Small intestine (tissue), 16 donors: ENCODE measurements at places on chromosomes 2 and 18. TPM values are rescaled to one million over a fixed set of nuclear protein-coding genes. Genes with fewer than 3 reads are reported as not detected.

CCDC121 gene
- 4.8 TPM for polyA plus RNA-seq

DNA sequence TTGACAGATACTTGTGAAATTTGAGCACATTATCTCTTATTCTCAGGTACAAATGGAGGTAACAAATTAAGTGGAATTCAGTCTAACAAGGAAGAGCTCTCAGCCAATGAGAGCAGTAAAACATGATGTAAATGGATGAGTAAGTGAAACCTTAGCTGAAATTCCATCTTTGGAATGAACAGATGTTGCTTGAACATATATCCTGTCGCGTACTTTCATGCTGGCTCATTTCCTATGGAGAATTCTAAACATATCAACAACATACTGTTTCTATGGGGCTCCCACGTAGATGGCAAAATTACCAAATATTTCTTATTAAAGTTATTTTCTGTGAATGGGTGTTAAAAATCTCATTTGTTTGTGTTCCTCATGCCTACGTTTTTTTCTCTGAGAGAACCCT, 256.3 kb upstream of the LINC00305 start:
- H3K27ac ChIP-seq, result no peak overlapping the region
- H3K27me3 ChIP-seq, result no peaks in the 10 kb centered on the region
- no peaks in the 10 kb centered on the region for H3K4me1 ChIP-seq
- H3K36me3 ChIP-seq, result no peaks in the 10 kb centered on the region
- H3K4me3 ChIP-seq, result no peak overlapping the region
- no peak for DNase-seq

GRCh38 chr2:33083699-33084387, 137.1 kb downstream of the LTBP1 start:
- H3K36me3 ChIP-seq, result no peaks in the 10 kb centered on the region
- DNase-seq, result no peak
- H3K4me1 ChIP-seq, result peaks cover 8% of the 10 kb centered on the region
- H3K27me3 ChIP-seq, result no peaks in the 10 kb centered on the region
- no peak overlapping the region for H3K4me3 ChIP-seq

DNA sequence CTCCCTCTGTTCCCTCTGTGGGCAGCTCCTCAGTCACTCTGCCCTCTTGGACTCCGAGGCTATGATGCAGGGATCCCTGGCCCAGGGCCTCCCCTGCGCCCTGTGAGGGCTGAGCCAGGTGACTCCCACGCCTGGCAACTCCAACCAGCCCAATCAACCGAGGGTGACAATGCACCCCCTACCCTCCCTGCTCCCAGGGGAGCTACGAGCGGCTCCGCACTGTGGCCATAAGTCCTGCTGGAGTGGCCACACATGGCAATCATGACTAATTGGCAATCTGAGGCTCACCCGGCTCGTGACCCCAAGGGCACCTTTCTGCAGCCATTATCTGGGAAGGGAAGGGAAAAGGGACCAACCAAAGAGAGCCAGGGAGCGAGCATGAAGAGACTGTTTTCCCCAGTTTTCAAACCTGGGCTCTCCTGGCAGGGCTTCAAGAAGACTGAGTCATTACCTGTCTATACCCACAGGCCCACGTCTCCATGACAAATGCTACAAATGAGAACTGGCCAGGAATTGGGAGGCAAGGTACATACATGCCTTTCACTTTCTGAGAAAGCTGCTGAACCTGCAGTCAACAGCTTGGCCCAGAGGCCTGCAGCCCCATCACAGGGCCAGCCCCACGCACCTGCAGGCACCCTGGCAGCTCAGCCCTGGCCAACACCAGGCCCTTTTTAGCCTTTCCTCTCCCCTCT, 45.1 kb downstream of the RPL31 start:
- no peak overlapping the region for H3K4me3 ChIP-seq
- no peak overlapping the region for H3K27ac ChIP-seq
- peaks cover 33% of the 10 kb centered on the region for H3K36me3 ChIP-seq
- H3K27me3 ChIP-seq, result no peaks in the 10 kb centered on the region
- DNase-seq, result no peak

- no peak overlapping the region for H3K27ac ChIP-seq
- no peaks in the 10 kb centered on the region for H3K36me3 ChIP-seq
- H3K4me3 ChIP-seq, result no peak overlapping the region
- no peaks in the 10 kb centered on the region for H3K27me3 ChIP-seq
- DNase-seq, result peak; percentile 24
Measured at GRCh38 chr18:55405893-55406406, 182.0 kb downstream of the TCF4 start.

SKA1 gene
- polyA plus RNA-seq, result 0.67 TPM

GRCh38 chr2:20352230-20352578, 1.6 kb upstream of the PUM2 start:
- H3K27ac ChIP-seq, result peak overlapping the region; percentile 92
- H3K4me1 ChIP-seq, result peaks cover 33% of the 10 kb centered on the region
- no peak for DNase-seq
- no peaks in the 10 kb centered on the region for H3K36me3 ChIP-seq
- H3K27me3 ChIP-seq, result no peaks in the 10 kb centered on the region

DNA sequence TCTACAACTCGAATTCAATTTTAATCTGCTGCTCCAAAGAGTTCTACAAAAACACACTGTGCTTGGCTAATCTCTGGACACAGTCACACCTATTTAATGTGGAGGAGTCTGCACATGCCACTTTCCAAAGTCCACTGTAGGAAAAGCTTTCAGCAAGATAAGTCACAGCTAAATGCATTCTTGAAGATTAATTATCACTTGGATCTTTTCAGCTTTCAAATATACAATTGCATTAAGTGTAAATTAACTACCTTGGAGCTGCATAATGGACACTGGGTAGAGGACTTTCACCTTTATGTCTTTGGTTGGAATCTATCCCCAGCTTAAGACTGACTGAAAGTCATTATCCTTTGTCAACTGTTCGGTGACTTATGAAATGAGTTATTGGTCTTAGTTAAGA, 565.1 kb downstream of the PIK3C3 start:
- no peaks in the 10 kb centered on the region for H3K27me3 ChIP-seq
- no peak overlapping the region for H3K4me3 ChIP-seq
- H3K27ac ChIP-seq, result no peak overlapping the region
- peak; percentile 94 for DNase-seq
- no peaks in the 10 kb centered on the region for H3K36me3 ChIP-seq
- H3K4me1 ChIP-seq, result no peaks in the 10 kb centered on the region

ZNF407 gene
- 2.7 TPM for polyA plus RNA-seq

- H3K4me1 ChIP-seq, result no peaks in the 10 kb centered on the region
- peaks cover 2% of the 10 kb centered on the region for H3K36me3 ChIP-seq
- H3K27ac ChIP-seq, result no peak overlapping the region
- DNase-seq, result peak; percentile 31
Measured at GRCh38 chr18:5556310-5556974, 12.6 kb upstream of the EPB41L3 start.

STRN gene
- 6.7 TPM for polyA plus RNA-seq

DNA sequence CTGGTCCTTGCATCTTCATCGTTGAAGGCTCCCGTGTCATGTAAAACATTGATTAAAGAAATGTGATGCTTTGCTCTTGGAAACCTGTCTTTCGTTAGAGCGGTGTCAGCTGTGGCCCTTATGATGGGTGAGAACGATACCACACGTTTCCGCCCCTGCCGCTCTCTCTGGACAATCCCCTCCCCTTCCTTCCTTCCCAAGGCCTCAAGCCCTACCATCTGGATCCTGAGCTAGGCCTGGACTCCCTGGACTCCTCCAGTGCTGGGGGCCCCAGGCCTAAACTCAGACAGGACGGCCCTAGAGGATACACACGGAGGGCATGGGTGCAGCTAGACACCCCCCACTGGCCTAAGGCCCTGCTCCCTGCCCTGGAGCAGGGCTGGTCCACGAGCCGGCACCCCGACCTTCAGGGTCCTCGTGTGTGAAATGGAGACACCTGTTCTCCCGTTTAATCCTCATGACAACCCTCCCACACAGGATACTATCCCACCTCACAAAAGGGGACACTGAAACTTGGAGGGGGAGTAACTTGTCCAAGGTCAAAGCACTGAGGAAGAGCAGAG, 13.2 kb downstream of the BIN1 start:
- H3K4me3 ChIP-seq, result no peak overlapping the region
- no peak for DNase-seq
- H3K36me3 ChIP-seq, result no peaks in the 10 kb centered on the region
- H3K27me3 ChIP-seq, result no peaks in the 10 kb centered on the region

IL36B gene
- polyA plus RNA-seq, result not detected

RAB27B gene
- 7.5 TPM for polyA plus RNA-seq

DNA sequence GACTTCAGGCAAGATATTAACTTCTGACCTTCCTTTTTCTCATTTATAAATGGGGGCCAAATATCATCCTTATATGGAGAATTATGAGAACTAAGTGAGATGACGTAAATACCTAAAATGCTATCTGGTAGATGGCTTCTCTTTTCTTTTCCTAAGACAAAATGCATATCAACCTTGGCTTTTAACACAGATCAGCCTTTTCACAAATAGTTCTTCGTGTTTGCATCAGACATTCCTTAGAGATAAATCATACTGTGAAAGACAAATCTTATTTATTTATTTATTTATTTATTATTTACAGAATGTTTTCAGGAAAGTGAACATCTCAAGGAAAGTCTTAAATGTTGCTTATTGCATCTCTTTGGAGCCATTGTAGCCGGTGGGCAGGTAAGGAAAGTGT, 62.8 kb downstream of the NBEAL1 start:
- DNase-seq, result no peak
- peaks cover 3% of the 10 kb centered on the region for H3K36me3 ChIP-seq
- no peak overlapping the region for H3K4me3 ChIP-seq
- no peaks in the 10 kb centered on the region for H3K27me3 ChIP-seq
- peaks cover 5% of the 10 kb centered on the region for H3K4me1 ChIP-seq
- H3K27ac ChIP-seq, result no peak overlapping the region

STPG4 gene
- not detected for polyA plus RNA-seq

GRCh38 chr2:205869439-205869838, 187.1 kb downstream of the NRP2 start:
- no peaks in the 10 kb centered on the region for H3K27me3 ChIP-seq
- no peaks in the 10 kb centered on the region for H3K4me1 ChIP-seq
- DNase-seq, result no peak
- H3K4me3 ChIP-seq, result no peak overlapping the region
- no peak overlapping the region for H3K27ac ChIP-seq

- H3K4me3 ChIP-seq, result peak overlapping the region; percentile 52
- no peaks in the 10 kb centered on the region for H3K36me3 ChIP-seq
- no peak overlapping the region for H3K27ac ChIP-seq
- H3K4me1 ChIP-seq, result no peaks in the 10 kb centered on the region
Measured at GRCh38 chr18:21242780-21243401, 859 bp downstream of the GREB1L start.
